Activated CD4-positive, alpha-beta T cell treated with anti-CD3 and anti-CD28 coated beads for 24 hours (primary cell): ENCODE measurements at places on chromosomes 1 and 21.

DNA sequence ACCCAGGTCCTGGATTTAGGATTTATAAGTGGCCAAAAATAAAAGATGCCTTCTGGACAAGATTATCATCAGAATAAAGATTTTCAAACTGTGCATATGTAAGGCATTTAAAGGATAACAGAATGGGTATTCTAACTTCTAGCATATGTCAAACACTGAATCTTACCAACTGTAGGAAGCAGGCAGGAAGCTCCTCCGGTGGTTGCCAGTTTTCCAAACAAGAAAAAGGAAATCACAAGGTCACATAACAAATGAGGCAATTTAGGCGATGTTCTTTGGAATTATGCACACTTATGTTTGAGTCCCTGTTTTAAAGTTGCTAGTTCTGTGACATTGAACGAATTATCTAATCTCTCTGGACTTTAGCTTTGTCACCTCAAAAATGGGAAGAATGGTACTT is 48.9 kb downstream of the ATP6V1G3 start:
- DNase-seq, result no peak

- DNase-seq, result no peak
Measured at GRCh38 chr1:159996653-159997052, 35.1 kb downstream of the PIGM start.

GRCh38 chr1:186499571-186499970 is 38.7 kb upstream of the PDC start:
- DNase-seq, result no peak

- DNase-seq, result no peak
Measured at GRCh38 chr1:232974971-232975370, 24.6 kb downstream of the NTPCR start.

DNA sequence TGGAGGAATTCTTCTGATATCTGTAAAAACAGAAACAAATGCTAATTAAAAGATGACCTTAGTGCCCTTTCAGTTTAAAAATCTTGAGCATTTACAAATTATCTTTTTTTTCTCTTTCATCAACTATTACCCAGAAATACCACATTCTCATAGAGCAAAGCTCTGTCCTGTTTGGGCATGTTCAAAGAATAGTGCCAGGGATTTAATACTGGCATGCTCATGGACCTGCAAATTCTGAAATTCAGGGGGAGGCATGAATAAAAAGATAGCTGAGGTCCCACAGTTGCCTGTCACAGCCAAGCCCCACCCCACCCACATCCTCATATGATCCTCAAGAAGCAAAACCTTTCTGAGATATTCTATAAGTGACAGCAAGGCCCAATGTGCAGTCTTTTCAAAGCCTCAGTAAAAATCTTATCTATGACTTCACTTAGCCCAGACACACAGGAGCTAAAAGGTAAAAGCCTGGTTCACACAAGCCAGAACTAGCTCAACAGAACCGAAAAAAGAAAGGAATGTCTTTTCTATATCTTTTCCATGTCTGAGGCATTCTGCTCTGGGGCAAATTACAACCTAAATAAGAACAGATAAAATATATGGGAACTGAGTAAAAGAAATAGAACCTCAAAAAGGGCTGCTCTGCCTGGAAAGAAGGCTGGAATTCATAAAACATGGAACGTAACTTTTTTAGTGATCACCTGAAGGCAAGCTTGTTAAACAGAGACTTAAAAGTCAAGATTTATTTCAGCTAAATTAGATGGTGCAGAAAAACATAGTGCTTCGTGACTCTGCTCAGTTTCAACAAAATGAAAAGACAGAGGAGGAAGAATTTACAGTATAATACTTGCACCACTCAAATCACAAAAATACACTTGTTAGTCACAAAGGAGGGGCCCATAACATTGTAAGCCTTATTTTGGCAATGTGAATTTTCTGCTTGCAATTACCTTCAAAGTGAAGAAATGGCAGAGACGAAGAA is 11.0 kb downstream of the WLS start:
- DNase-seq, result no peak

DNA sequence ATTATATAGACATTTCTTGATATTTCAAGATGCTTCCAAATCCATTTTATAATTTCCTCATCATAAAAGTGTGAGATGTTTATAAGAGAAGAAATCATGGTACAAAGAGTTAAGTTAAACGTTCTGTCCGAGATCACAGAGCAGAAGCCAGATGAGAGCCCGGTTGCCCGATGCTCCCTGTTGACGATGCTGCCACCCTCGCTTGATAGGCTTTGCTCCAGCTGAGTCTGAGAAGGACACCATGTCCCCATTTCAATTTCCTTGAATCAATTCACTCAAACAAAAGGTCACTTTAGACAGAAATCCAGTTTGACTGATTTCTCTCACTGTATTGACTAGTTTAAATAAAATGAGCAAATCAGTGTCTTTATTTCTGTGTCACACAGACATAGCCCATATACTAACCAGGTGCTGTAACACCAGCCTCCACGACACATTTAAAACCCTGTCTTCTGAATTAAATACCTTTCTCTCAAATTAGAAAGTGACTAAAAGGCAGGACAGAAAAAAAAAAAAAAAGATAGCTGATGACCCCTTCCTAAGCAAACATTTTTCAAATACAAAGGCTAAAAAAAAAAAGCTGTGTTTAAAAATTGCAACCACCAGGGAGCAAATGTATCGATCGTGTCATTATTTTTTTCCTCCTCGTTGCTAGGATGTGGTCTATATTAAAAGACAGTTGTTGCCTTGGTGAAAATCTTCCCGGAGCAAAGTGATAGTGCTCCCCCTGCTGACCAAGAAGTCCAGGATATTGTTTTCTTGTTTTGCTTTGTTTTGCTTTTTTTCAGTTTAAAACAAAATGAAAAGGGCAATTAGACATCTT is 35.2 kb downstream of the DNASE2B start:
- DNase-seq, result peak; percentile 38

DNA sequence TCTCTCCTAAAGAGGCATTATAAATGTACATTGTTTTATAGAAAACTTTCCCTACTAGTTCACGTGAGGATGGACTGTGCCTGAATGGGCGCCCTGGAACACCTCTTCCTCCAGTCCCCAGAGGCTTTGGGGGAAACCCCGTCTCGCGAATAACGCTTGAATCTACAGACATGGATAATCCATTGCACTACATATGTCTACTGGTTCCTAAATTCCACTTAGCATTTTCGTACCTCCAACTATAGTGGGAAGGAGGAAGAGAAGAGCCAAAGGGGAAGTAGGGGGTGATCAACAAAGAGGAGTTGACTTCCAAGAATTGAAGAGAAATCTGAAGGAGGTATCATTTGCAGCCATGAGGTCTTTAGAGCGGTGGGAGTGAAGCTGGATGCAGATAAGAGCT is 11.1 kb downstream of the BARHL2 start:
- no peak for DNase-seq

DNA sequence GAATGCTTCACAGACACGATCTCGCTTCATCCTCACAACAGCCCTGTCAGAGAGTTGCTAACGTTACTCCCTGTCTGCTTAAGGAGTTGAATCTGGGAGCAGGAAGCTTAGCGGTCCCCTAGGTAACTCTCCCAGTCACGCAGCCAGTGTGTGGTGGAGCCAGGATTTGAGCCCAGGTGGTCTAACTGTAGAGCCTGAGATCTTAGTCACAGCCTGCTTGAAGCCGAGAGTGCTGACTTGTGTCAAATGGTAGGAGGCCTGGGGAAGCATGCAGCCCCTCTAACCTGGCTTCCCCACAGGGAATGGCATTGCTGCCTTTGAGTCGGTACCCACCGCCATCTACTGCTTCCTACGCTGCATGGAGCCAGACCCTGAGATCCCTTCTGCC is 4.1 kb downstream of the ADPRS start:
- no peak for DNase-seq

DNA sequence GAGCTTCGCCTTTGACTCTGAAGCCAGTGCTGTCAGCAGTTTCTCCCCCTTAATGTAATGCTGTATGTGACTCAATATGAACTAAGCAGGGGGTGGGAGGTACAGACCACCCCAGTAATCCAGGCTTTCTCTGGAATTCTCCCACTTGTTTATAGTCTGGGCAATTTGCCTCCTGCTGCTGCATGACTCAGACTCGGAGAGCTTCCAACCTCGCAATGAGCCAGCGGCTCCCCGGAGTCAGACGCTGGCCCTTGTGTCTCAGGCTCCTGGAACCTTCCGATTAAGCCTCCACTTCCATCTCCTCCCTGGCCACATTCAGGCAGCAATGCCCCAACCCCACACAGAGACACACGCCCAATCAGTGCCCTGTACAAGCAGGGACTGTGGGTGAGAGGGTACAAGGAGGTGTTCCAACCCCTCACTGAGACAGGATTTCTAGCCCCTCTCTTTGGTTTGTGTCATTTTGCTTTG is 471.7 kb upstream of the VAMP3 start:
- DNase-seq, result no peak

DNA sequence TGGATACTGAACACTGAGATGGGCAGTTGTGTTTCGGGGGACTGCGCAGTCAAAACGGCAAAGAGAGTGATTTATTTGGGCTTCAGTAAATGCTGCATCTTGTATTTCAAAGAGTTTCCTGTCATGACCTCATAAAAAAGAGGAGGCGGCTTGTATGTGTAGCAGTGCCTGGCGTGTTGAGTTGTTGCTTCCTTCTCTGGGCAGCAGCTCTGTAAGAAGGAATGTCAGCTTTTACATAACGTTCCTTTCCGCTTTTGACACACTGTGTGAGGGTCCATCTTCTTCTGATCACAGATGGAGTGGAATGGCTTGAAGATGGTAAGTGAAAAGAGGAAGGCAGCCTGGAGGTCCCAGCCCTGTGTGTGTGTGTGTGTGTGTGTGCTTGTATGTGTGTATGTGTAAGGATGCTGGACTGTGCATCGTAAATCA is 941 bp downstream of the ELAVL4 start:
- DNase-seq, result no peak

DNA sequence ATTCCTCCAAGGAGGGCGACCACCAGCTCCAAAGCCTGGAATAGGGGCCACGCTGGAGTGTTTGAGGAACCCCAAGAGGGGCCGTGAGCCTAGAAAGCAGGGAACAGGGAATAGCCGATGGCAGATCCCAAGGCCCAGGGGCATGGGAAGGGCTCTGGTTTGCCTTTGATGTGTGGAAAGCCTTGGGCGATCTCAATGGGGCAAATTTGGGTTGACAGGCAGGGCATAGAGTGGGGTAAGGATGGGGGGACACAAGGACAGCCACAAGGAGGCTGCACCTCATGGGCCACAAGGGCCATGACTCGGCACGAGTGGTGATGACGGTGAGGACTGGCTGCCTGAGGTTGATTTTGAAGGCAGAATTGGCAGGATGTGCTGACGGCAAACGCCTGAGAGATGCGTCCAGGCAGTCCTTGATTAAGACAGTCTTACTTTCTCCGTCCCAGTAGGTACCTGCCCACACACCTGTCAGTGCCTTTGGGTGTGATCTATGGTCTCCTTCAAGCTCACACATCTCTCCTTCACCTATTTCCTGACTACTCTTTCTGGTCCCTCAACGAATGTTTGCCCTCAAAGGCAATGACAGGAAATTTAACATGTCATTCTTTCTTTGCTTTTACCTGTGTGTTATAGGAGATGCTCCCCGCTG is 2.0 kb upstream of the TMPRSS3 start:
- DNase-seq, result no peak

DNA sequence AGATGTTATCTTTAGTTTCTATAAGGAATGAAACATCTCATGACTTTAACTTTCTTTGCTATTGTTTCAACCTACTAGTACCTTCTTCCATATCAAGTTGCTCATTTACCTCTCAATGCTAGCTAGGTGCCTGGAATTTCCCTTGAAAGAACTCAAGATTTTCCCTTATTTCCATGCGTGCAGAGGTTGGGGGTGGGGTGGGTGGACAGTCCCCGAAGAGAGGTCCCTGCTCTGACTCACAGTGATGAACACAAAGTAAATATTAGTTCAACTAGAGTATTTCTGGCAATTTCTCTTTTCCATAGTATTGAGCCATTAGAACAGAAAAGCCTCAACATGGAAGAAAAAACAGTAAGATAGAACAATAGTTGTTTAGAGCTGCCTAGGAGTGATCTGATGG is 239.0 kb upstream of the ZP4 start:
- no peak for DNase-seq

GRCh38 chr1:24857507-24858133 is 72.5 kb downstream of the RUNX3 start:
- DNase-seq, result no peak

- no peak for DNase-seq
Measured at GRCh38 chr1:31208361-31208945, 31.2 kb downstream of the NKAIN1 start.

DNA sequence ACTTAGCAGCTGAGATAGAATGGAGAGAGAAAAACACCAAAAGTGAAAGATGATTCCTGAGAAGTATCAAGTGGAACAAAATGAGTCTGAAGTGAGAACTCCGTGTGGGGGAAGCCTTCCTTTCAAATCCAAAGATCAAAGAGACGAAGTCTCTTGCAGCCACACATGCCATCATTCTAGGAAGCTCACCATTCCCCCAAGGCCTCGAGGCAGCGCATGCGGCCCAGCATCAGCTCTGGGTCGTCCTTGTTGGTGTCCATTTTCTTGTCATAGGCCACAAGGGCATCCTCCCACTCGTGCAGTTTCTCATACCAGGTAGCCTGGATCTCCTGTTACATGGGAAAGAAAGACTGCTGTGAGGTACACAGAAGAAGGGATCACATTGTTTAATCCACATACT is 32.2 kb upstream of the ANGPTL7 start:
- DNase-seq, result no peak

DNA sequence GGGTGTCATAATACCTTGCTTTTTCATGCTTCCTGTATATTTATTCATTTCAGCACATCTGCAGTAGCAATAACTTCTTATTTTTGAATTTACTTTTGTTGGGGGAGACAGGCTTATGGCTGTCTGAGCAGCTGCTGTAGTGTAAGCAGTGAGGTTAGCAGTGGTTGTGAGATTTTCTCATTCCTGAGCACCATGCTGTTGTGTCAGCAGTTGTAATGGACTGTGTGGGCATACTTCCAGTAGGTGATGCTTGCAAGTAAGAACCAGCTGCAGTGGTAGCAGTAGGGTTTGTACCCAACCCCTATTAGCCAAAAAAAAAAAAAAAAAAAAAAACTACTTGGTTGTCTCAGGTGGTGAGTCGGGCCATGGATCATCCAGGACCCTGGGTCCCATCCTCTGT is 311.6 kb downstream of the NUF2 start:
- DNase-seq, result no peak

DNA sequence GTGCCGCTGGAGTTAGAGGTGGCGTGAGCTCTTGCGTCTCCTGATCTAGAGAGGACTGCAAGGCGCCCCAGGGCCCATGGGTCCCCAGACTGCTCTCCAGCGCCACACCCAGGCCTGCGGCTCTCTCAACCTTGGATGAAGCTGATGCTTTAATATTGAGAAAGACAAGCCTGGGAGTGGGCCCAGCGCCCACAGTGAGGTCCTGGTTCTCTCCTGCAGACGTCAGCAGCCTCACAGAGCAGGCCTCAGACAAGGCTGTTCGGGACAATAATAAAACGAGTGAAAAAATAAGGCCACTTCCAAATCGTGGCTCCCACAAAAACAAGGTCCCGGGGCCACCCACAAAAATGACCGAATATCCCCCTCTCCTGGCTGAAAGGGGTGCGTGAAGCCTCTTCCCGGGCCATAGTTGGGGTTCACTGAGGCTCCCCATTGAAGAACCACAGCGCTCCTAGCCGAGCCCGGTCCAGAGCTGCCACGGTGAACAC is 6.0 kb upstream of the DNMT3L start:
- DNase-seq, result no peak

- DNase-seq, result no peak
Measured at GRCh38 chr1:13543451-13544220, 29.8 kb upstream of the LRRC38 start.
